ENCODE measurements at places on chromosomes 2 and 18.

GRCh38 chr2:150997066-150997465 lies 264.6 kb downstream of the RBM43 start:
- no peak for DNase-seq

DNA sequence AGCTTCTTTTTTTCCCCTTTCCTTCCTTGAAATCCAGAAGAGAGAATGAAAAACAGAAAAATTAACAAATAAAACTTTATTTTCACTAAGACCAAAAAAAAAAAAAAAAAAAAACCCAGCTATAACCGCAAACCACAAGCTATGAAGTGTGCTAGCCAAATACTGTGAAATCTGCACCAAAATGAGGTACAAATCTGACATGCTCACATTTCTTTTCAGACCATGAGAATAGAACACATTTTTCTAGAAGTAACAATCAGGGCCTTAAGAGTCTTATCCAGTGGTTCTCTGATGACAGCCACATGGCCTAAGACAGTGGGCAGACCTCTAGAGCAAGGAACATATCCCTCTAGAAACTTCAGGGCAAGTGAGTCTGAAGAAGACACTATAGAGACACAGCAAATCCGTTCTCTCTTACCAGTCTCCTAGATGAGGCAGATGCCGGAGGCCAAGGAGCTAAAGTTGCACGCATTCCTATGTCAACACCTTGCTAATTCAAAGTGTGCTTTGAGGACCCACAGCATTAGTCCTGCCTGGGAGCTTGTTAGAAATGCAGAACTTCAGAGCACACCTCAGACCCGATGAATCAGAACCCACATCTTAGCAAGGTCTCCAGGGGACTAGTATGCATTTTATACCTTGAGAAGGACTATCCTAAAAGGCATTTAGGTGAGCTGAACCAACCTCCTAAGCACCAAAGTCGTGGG lies 317.1 kb downstream of the MYCN start:
- DNase-seq = no peak

DNA sequence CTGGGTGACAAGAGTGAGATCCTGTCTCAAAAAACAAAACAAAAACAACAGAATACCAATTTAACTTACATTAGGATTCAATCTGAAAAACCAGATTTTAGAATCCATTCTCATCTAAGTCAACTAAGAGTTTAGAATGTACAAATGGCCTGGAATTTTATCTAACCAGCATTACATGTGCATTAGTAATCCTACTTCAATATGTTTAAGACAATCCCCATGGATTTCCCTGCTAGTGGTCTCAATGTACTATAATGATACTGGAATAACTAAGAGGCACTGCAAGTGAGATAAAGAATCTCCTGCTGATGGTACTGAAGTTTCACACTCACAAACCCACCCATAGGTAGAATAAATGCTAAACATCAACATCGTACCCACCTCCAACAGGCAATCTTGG lies 53.9 kb upstream of the DNER start:
- DNase-seq = no peak

DNA sequence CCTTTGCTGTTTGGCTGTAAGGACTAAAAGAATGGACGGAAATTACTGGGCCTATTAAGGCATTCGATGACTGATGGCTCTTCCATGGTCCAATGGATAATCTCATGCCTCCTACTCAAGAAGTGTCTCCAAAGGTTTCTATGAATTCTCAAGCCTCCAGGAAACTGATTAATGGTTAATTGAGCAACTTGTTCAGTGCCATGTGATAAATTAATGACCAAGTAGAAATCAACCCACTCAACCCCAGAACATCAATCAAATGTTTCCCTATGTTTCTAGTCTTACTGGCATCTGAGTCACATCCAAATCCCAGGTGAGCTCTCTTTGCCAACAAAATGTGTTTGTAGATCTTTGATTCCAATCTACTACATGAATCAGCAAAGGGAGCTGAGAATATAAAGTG lies 103.6 kb downstream of the NXPH2 start:
- no peak for DNase-seq
